ENCODE measurements at places on chromosomes 6 and 20.

GRCh38 chr6:20340068-20340848, 61.4 kb upstream of the E2F3 start:
- H3K4me1 ChIP-seq: peaks cover 52% of the 10 kb centered on the region
- no peak for DNase-seq
- H3K27me3 ChIP-seq: no peaks in the 10 kb centered on the region
- H3K27ac ChIP-seq: peak overlapping the region; percentile 10

GRCh38 chr20:50023116-50023805, 40.5 kb downstream of the SNAI1 start:
- H3K4me1 ChIP-seq: peaks cover 7% of the 10 kb centered on the region
- no peaks in the 10 kb centered on the region for H3K36me3 ChIP-seq
- no peaks in the 10 kb centered on the region for H3K27me3 ChIP-seq
- H3K4me3 ChIP-seq: no peak overlapping the region
- no peak overlapping the region for H3K27ac ChIP-seq

DNA sequence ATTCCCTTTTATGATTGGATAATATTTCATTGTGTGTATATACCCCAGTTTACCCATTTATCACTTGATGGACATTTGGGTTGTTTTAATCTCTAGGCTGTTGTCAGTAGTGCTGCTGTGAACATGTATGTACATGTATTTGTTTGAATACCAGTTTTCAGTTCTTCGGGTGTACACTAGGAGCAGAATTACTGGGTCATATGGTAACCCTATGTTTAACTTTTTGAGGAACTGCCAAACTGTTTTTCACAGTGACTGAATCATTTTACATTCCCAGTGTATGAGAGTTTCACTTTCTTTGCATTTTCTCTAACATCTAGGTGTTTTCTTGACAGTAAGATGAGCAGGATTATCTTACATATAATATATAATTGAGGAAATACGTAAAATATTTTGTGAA, 44.7 kb upstream of the ADIG start:
- H3K36me3 ChIP-seq: peaks cover 54% of the 10 kb centered on the region
- DNase-seq: no peak
- H3K4me1 ChIP-seq: peaks cover 15% of the 10 kb centered on the region
- H3K4me3 ChIP-seq: no peak overlapping the region
- H3K27me3 ChIP-seq: no peaks in the 10 kb centered on the region

DNA sequence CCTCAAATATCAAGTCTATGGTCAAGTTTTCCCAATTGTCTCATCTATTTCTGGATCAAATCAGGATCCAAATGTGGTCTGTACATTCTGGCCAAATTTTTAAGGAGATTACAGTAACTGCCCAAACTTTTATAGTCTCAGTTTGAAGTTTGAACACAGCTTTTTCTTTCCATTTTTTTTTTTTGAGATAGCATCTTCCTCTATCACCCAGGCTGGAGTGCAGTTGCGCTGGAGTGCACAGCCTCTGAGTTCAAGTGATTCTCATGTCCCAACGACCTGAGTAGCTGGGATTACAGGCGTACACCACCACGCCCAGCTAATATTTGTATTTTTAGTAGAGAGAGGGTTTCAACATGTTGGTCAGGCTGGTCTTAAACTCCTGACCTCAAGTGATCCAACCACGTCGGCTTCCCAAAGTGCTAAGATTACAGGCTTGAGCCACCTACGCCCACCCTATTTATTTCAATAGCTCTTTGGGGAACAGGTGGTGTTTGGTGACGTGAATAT, 84.9 kb upstream of the CARMIL1 start:
- H3K27ac ChIP-seq: no peak overlapping the region
- H3K4me3 ChIP-seq: no peak overlapping the region
- H3K27me3 ChIP-seq: peaks cover 17% of the 10 kb centered on the region
- H3K36me3 ChIP-seq: no peaks in the 10 kb centered on the region
- no peak for DNase-seq
- no peaks in the 10 kb centered on the region for H3K4me1 ChIP-seq

DNA sequence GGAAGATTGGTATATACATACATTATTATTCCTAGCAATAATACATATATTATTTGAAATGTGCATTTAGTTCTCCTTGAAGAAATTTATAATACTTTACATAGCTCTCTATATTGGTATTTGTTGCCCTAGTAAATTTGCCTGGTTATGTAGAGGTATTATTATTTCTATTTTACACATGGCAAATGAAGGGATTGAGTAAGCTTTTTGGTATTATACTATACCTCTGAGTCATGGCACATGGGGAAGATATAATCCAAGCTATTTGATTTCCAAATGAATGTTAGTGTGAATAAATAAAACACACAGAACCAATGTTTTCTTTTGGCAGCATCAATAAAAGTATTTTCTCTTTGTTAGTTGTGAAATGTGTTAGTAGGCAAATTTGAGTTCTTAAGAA, 409.6 kb upstream of the SLC35B3 start:
- no peaks in the 10 kb centered on the region for H3K27me3 ChIP-seq
- H3K27ac ChIP-seq: no peak overlapping the region
- H3K4me3 ChIP-seq: no peak overlapping the region
- no peak for DNase-seq
- no peaks in the 10 kb centered on the region for H3K36me3 ChIP-seq
